Fibroblast of lung (primary cell): ENCODE measurements at places on chromosomes 7 and 10.
A peak's percentile ranks its signal among the peaks of the same experiment; 100 is the strongest.

DNA sequence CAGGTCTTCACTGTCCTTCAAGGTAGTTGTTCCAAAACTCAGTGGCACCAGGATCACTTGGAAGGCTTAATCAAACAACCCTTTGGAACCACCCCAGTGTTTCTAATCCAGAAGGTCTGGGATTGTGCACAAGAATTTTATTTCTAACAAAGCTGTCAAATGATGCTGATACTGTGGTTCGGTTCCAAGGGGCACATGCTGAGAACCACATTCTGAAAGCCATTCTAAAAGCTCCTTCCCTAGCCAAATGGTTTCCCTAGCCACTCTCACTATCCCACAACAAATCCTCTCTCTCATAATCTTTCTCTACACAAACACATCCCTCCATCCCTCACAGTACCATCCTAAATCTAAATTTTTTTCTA lies 52.1 kb downstream of the MACC1 start:
- DNase-seq: no peak

GRCh38 chr7:142733271-142733670 lies 16.0 kb upstream of the PRSS1 start:
- no peak for DNase-seq

DNA sequence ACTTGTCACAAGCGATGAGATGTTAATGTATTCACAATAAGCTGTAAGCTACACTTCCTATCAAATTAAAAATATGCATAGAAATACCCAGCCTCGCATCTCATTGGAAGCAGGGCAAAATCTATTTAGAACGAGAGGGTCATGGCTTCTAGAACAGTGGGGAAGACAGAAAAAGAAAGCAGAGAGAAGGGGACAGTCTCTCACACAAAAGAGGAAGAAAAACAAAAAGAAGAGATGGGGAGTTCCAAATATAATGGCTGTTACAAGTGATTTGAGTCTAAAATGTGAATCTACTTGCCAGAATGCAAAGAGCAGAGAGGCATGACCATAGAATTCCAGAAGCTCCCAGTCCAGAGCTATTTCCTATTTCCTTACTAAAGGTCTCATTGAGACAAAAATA lies 13.8 kb downstream of the LRRN3 start:
- no peak for DNase-seq

DNA sequence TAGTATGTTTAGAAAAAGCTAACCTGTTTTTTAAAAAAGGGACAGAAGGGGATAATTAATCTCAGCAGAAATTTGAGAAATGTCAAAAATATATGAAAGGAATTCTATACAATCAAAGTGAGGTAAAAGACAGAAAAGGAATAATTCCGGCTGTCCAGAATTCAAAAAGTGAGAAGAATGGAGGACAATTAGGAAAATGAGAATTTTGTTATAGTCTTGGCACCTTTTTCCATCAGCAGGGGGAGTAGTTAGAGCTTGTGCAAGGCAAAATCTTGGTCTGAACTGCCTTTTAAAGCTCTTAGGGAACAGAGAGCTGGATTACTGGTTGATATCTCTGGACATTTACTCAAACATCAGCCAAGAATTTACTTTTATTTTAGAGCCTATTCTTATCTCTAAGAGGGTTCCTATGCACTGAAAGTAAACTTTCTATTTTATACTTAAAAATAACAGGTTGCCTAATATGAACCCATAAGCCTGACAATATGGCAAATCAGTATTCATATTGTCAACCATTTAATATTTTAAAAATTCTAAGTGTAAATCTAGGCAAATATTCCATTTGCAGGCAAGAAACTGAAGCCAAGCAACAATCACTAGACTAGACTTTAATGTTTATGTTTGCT lies 185.6 kb downstream of the ANK3 start:
- peak; percentile 45 for DNase-seq

- DNase-seq: peak; percentile 73
Measured at GRCh38 chr10:71312811-71313789, 6.0 kb upstream of the SLC29A3 start.

DNA sequence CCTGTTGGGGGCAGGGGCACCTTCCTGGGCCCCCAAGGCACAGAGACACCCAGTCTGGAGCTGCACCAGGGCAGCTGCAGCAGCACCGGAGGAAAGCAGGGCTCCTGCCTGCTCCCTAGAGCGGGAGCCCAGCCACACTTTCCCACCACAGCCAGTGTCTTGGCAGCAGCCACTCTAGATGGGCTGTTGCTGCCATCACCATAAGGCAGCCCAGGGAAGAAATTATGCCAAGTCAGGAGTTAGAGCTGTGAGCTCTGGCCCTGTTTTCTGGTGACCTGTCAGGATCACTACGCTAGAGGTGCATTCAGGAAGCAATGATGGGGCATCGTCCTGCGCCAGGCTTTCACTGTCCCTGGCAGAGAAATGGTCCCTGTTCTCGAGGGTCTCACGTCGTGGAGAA lies 38.0 kb upstream of the ZNRF2 start:
- DNase-seq: no peak

GRCh38 chr7:150994141-150994837 lies 3.5 kb downstream of the NOS3 start:
- no peak for DNase-seq

DNA sequence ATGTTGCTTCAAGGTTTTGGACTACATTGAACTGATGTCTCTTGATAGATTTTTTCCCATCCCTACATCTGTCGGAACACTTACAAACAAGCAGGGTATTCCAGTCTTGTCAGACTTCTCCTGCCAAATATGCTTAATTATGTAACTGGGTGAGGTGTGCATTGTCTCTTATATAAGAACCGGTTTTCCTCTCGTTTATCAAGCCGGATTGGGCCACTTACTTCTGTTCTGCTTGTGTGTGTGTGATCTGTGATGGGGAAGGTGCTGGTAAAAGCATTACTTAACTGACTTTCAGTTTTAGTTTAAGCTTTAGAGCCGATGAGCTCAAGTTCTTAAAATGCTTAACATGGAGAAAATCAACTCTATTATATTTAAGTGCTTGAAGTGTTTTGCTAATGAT lies 57.9 kb downstream of the OTUD1 start:
- no peak for DNase-seq
